ENCODE measurements at places on chromosomes 12 and 14.

GRCh38 chr14:50340963-50341362 is 28.8 kb downstream of the DMAC2L start:
- DNase-seq, result no peak

GRCh38 chr14:33430414-33431035 is 491.8 kb downstream of the NPAS3 start:
- DNase-seq, result no peak

DNA sequence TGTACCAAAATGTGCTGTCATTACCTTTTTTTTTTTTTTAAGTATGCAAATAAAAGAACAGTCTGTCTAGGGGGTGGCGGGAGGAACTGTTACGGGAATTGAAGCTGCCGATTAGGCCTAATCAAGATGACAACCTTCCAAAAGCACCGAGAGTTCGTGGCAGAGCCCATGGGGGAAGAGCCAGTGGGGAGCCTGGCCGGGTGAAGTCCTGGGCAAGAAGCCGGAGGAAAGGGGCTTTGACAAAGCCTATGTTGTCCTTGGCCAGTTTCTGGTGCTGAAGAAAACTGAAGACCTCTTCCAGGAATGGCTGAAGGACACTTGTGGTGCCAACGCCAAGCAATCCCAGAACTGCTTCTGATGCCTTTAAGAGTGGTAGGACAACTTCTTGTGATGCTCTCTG is 42.6 kb downstream of the ACTN1 start:
- no peak for DNase-seq

DNA sequence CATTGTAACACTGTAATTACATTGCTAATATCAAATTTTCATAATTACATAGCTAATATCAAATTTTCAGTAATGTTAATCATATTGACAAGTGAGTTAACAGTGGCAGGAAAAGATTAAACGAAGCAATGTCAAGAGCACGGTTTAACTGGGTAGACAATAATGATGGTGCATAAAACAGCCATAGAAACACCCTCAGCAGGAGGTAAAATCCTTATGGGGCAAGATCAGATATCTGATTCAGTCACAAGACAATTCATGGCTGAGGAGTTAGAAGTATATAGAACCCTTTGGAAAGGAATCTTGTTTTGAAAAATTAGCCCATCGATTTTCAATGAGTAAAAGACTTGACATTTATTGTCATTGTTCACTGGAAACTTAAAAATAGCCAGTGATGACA is 190.6 kb downstream of the SLC2A13 start:
- no peak for DNase-seq

GRCh38 chr12:54221402-54221984 is 32.7 kb upstream of the SMUG1 start:
- DNase-seq, result no peak

GRCh38 chr12:32437095-32437515 is 37.7 kb downstream of the FGD4 start:
- DNase-seq, result no peak

GRCh38 chr14:94029671-94030203 is 3.6 kb downstream of the OTUB2 start:
- DNase-seq, result no peak

DNA sequence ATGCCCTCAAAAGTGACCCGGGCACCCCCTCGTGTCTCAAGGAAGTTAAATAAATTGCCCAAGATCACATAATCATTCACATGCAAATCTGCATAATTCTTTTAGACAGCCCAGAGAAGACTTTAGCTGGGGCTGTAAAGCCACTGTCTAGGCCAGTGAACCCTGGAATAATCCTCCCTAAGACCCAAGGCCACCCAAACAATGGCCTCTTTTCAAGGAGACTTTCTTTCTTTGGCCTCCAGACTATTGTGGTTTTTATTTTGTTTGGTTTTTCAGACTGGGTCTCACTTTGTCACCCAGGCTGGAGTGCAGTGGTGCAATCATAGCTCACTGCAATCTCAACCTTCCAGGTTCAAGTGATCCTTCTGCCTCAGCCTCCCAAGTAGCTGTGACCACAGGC is 10.6 kb downstream of the SVOP start:
- no peak for DNase-seq

DNA sequence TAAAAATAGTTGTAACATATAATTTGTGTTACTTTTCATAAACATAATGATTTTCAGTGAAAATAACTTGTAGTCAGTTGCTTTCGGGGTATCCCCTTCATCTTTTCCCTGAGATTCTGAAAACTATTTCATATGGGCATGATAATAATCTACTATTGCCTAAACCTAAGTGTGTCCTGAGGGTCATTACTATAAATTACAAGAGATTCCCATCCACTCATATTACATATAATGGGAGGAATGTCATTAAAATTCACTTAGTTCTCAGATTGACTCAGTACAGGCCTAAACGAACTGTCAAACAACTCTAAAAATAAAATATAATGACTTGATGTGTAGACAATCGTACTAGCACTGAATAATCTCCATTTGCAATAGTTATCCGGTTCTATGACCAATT is 72.7 kb downstream of the PTPRR start:
- DNase-seq, result no peak

- DNase-seq, result no peak
Observed at GRCh38 chr12:108561852-108562347, 496 bp upstream of the ISCU start.

GRCh38 chr12:130160711-130161231 is 1.5 kb upstream of the FZD10 start:
- DNase-seq, result peak; percentile 58

DNA sequence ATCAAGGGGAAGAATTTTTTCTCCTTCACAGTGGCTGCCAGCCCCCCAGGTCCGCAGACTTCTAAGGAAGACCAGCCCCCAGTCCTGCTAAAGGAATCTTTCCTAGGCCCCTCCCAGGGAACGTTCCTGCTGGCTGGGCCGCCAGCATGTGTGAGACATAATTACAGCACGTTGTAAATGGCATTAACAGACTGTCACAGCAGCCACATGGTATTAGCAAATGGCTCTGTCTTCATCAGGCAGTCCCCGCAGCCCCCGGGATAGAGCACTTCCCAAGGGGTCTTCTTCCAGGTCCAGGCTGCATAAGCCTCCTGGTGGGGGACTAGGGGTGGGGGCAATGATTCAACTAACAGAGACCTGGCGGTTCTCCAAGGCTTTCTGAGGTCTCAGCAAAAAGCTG is 34.9 kb upstream of the FAM222A start:
- DNase-seq, result peak; percentile 43

DNA sequence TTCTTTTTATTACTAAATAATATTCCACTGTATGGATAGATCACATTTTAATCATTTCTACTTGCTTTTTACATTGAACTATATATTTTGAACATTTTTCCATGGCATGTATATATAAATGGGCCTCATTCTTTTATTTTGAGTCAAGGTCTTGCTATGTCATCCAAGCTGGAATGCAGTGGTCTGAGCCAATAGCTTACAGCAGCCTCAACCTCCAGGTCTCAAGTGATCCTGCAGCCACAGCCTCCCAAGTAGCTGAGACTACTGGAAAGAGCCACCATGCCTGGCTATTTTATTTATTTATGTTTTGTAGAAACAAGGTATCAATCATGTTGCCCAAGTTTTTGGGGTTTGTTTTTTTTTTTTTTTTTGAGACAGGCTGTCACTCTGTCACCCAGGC is 7.6 kb downstream of the FCF1 start:
- no peak for DNase-seq

- DNase-seq, result no peak
Observed at GRCh38 chr14:57847096-57847495, 18.8 kb downstream of the SLC35F4 start.

DNA sequence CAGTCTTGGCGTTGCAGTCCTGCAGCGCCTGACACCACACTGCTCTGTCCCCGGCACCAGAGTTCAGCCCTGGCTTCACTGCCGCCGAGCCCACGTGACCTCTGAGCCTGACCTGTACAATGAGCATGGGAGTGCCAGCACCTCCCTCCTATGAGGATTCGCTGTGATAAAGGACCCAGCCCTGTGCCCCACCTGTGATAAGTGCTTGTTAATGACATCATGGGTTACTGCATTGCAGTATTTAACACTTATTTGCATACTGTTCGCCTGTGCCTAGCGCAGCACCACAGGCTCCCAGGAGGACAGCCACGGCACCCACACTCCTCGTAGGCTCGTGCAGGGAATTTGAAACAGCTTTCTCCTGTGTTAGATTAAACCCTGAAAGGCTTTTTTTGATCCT is 118.2 kb upstream of the GSC start:
- DNase-seq, result no peak

- DNase-seq, result peak; percentile 12
Observed at GRCh38 chr12:100251917-100252316, 15.0 kb downstream of the DEPDC4 start.

DNA sequence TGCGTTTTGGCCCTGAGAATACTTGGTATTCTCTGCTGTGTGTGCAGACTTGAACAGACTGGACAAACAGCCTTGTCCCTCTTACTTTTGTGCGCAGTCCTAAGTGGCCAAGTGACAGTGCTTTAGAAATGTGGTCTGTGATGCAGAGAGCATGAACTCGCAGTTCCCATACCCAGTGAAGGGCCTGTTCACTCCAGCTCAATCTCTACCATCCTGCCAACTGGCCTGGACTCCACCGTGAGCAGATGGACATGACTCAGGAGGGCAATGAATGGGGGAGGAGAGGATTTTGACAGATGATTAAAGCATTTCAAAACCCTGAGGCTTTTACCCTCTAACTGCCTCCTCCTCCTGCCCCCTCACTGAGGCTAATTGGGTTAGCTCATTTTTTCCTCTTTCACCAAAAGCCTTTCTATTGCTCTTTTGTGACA is 62.5 kb upstream of the PYGL start:
- DNase-seq, result no peak

- no peak for DNase-seq
Observed at GRCh38 chr14:90132821-90133570, 71.2 kb downstream of the KCNK13 start.

DNA sequence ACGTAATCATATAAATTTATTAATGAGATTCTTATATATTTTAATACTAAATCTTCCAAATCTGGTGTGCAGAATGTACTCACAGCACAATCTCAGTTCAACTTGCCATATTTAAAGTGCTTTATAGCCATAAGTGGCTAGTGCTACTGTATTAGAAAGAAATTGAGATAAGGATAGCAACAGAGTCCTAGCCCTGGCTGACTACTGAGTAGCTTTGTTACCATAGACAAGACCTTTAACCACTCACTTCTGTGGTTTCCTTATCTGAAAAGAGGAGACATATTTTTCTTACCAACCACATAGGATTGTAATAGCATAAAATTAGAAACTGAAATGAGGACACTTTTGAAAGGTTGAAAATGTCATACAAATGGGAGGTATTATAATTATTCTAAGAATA is 2.0 kb upstream of the CHURC1 start:
- DNase-seq, result no peak

- DNase-seq, result no peak
Observed at GRCh38 chr12:23847857-23848256, 101.6 kb downstream of the SOX5 start.

- no peak for DNase-seq
Observed at GRCh38 chr12:12606781-12607589, 4.7 kb upstream of the CREBL2 start.

- DNase-seq, result no peak
Observed at GRCh38 chr14:105334383-105335230, 20.1 kb downstream of the PACS2 start.

GRCh38 chr12:12070674-12071656 is at the start of gene BCL2L14:
Gene BCL2L14 (plus strand): TSS chr12:12070939. CDS start chr12:12079306, 8,367 bp downstream.
- no peak for DNase-seq

DNA sequence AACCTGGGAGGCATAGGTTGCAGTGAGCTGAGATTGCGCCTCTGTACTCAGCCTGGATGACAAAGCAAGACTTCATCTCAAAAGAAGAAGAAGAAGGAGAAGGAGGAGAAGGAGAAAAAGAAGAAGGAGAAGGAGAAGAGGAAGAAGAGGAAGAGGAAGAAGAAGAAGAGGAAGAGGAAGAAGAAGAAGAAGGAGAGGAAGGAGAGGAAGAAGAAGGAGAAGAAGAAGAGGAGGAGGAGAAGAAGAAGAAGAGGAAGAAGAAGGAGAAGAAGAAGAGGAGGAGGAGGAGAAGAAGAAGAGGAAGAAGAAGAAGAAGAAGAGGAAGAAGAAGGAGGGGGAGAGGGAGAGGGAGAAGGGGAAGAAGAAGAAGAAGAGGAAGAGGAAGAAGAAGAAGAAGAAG is 12.9 kb upstream of the KRT8 start:
- DNase-seq, result no peak

DNA sequence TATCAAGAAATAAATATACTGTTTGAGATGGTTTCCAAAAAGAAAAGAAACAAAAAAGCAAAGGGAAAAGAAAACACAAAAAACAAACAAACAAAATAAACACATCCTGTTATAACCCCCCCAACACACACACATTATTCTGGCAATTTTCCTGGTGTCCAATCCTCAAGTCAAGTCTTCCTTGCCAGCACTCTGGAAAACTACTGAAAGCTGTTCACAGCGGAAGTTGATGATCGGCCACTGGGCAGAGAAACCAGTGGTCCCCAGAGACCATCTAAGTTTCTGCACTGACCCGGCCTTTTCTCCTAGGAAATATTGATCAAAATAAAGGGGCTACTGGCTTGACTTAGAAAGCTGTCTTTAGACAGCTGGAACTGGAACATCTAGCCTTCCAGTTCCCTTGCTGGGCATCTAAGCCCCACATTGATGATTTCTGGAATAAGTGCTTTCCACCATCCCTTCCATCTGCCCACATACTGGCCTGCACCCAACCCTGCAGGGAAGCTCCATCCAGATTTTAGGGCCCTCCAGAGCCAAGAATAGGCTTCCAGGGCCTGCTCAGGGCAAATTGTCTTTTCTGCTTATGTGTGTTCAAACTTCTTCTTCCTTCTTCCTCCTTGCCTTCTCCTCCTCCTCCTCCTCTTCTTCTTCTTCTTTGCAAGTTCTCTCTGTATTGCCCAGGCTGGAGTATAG is 11.6 kb upstream of the PPP1CC start:
- no peak for DNase-seq

GRCh38 chr12:131008131-131008912 is 54.6 kb downstream of the ADGRD1 start:
- no peak for DNase-seq
